Lung (tissue), 17 donors: ENCODE measurements at places on chromosomes 2 and 18. TPM values are rescaled to one million over a fixed set of nuclear protein-coding genes. Genes with fewer than 3 reads are reported as not detected.

The CNDP1 gene
- total RNA-seq = not detected

The ZSCAN30 gene
- 14.6 TPM for total RNA-seq

DNA sequence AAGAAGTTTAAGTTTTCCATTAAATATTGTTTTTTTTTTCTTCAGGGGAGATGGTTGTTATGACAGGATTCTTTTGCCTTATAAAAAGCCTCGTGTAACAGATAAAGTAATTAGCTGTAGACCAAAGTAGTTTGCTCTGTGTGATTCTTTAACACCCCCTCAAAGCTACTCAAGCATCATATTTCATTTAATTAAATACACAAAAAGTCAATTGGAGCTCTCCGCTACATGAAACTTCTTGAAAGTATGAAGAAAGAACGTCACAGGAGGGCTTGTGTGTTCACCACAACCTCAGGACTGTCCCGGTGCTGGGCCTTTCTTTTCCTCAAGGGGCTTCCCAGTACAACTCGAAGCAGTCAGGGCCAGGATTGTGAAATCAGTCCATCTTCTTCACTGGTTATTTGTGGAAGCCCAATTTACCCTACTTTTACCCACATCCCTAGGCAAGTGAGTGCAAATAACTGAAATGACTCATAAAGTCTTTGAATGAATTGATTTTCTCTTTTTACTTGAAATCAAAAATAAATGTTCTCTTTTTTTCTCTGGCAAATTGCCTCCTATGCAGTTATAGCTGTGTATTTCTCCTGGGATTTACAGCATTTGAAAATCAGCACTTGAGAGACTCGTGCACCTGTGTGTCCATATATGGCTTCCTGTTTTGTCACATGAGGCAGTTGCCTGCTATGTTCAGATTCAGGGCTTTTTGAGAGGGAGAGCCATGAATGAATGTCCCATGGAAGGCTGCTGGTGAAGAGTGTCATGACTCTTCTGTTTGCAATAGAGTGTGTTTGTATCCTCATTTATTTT is 48.6 kb downstream of the LINC00305 start:
- DNase-seq = no peak
- no peak overlapping the region for H3K4me3 ChIP-seq
- H3K4me1 ChIP-seq = no peaks in the 10 kb centered on the region
- H3K27ac ChIP-seq = no peak overlapping the region
- peaks cover 2% of the 10 kb centered on the region for H3K27me3 ChIP-seq

DNA sequence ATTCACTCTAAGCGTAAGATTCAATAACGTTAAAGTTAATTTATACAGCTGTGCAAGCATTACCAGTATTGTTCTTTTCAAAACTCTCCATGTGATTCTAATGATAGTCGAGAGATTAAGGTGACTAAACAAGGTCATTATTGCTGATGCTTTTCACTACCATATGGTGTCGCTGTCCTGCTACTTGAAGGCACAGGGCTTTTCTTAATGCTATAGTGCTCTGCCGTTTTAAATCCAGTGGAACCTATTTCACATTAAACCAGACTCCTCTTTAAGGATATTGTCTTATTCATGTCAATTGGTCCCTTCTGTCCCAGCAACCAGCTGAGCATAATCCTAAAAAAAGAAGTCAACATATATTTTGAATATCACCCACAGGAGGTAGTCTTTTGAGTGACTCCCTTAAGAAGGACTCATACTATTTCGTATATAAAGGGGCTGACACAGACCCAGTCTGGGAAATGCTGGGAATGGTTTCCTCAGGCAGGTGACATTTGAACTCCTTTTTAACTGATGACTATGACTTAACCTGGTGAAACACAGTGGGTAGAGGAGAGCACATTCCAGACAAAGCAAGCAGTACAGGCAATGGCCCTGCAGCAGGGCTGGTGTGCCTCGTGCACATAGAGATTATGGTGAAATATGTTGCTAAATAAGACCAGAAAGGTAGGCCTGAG is 53.9 kb upstream of the CYTIP start:
- H3K36me3 ChIP-seq = no peaks in the 10 kb centered on the region
- H3K27ac ChIP-seq = no peak overlapping the region
- no peaks in the 10 kb centered on the region for H3K27me3 ChIP-seq
- no peaks in the 10 kb centered on the region for H3K4me1 ChIP-seq
- DNase-seq = peak; percentile 9

- no peak overlapping the region for H3K4me3 ChIP-seq
- no peaks in the 10 kb centered on the region for H3K4me1 ChIP-seq
- no peaks in the 10 kb centered on the region for H3K36me3 ChIP-seq
Observed at GRCh38 chr2:3463186-3463835, 56.0 kb downstream of the ADI1 start.

- H3K36me3 ChIP-seq = no peaks in the 10 kb centered on the region
- H3K27ac ChIP-seq = peak overlapping the region; percentile 6
- H3K4me1 ChIP-seq = no peaks in the 10 kb centered on the region
Observed at GRCh38 chr2:145036421-145037011, 516.6 kb upstream of the ZEB2 start.
